Stimulated activated CD8-positive, alpha-beta memory T cell treated with anti-CD3 and anti-CD28 coated beads, Interleukin-4, amount 100 ng/mL, for 48 hours (primary cell): ENCODE measurements at places on chromosomes 5 and 9.

- DNase-seq: no peak
These were observed 112.5 kb downstream of the CTNND2 start for GRCh38 chr5:11791792-11792191.

- DNase-seq: no peak
These were observed 3.2 kb downstream of the CDKN2B start for GRCh38 chr9:22005702-22006606.

- no peak for DNase-seq
These were observed 64.1 kb upstream of the RAD23B start for GRCh38 chr9:107218829-107219485.

DNA sequence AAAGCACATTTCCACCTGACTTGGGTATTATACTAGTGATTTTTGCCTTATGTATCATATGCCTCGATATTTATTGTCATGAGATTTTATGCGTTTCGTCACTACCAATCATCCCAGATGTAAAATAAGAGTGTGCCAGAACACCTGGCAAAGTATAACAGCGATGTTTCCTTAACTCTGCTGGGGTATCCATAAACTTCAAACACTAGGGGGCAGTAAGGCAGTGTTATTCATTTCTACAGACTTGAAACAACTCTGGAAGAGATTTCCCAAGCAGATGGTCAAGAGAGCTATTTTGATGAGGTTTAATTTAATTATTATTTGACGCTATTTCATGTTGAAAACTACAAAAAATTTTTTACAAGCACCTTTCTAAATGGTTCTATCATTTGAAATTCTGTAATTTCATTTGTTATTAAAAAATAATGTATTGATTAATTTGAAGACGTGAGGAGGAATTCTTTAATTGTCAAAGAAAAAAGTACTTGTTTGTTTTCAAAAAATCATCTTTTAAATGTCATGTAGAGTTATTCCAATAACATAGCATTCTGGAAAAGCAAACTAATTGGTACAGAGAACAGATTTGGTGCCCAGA, 388.5 kb upstream of the CTNND2 start:
- DNase-seq: no peak

- no peak for DNase-seq
These were observed 17.8 kb downstream of the UNC13B start for GRCh38 chr9:35179347-35180280.

DNA sequence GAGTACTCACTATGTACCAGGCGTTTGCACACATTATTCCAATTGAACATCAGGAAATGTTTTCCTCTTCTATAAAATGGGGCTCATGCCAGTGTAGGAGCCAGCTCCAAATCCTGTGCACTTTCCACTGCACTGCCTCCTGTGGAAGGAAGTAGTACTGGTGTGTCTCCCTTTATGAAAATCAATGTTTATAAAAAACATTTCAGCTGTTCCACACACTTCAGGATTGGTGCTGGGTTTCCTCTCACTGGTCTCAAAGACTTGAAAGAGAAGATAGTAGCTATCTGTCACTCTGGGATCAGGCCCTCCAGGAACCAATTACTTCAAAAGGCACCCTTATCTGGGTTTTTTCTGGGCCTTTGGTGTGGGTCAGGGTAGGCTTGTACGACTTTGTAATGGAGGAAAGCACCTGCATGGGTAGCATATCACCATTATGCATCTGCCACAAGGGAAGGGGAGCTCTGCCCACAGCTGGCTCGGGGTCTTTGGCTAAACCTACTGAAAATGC, 32.5 kb downstream of the RAB14 start:
- DNase-seq: no peak

GRCh38 chr9:96008502-96009222, 133.2 kb downstream of the ERCC6L2 start:
- peak; percentile 56 for DNase-seq

GRCh38 chr5:40972434-40972833, 63.1 kb downstream of the C7 start:
- no peak for DNase-seq

GRCh38 chr5:82624062-82624461, 345.9 kb upstream of the RPS23 start:
- DNase-seq: no peak

DNA sequence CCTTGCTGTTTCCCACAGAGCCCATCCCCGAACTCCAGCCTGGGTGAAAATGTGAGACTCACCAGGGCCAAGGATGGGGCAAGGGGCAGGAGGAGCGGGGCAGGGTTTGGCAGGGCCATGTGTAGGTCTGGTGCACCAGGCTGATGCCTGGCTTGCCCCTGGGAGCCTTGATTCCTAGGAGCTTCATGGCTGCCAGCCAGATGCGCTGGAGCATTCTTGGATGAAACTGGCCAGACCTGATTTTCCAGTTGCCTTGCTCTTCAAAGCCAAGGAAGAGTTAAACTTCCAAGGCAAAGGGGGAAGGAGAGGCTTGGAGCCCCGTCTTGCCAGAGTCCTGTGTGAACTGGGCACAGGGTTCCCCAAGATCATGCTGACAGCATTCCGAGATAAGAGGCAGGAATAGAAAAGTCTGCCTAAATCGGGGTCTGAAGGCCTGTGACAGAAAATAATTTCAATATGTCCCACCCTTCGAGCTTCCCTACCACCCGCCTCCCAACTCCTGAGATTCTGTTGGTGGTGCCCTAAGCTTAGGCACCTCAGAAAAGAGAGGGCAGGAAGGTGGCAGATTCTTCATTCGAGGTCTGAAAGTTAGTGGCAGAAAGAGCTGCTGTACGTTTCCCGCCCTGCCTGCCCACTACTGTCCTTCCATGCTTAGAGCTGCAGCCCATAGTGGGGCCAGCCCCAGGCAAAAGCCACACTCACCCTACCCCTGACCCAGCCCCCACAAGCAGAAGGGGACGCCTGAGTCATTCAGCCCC, 20.4 kb downstream of the FAT2 start:
- no peak for DNase-seq

- no peak for DNase-seq
These were observed 204.9 kb downstream of the CD180 start for GRCh38 chr5:66991746-66992145.

DNA sequence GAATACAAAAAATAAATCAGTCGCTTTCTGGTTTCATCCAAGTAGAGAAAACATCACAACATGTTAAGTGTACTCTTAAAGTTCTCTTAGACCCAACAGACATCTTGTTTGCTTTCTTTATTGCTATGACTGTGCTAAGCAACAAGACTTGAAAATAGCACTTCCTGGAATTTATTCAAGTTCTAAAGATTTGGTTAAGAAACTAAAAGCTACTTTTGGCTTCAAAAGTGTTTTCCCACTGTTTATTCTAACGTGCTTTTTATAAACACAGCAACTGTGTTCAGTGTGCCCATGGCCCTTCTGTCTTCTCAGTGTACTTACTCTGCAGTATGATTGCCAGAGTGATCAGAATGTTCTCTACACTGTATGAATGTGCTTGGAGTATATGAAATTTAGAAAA, 109.8 kb downstream of the GIN1 start:
- no peak for DNase-seq

DNA sequence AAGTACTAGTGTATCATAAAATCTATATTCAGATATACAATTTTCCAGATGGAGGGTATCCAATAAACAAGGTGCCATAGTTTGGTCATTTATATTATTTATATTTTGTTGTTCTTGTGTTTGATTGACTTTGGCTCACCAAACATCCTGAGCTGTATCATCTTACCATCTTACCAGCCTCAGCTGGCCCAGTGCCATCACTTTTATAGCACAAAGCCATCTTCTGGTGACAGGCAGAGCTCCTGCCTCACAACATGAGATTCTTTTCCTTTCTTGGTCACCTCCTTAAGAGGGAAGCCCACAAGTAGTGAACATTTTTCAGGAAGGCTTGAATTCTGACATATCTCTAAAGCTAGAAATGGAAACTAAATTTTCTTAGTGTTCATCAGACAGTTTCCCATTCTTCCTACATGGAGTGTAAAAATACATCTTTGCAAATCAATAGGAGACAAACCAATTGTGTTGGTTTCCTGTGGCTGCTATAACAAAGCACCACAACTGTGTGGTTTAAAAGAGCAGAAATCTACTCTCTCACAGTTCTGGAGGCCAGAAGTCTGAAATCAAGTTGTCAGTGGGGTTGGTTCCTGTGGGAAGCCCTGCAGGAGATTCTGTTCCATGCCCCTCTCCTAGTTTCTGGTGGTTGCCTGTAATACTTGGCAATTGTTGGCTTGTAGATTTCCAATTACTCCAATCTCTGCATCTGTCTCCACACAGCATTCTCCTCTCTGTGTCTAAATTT, 341.8 kb downstream of the MAN2A1 start:
- no peak for DNase-seq
